ENCODE measurements at places on chromosomes 5 and 9.

DNA sequence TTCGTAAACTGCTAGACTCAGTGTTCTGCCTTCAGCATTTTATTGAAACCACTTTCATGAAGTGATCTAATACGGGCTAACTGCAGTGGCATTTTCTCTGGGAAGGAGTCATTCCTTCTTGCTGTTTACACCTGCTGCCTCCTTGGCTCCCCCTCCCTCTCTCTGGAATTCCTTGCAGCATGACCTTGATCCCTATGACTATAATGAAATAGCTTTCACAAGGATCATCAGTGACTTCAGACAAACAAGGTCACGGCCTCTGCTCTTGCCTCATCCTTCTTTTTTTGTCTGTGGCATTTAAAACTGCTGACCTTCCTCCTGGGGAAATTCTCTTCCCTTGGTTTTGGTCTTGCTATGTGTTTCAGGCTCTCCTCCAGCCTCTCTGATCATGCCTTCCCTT lies 90.2 kb downstream of the ZNF462 start:
- no peak for DNase-seq

GRCh38 chr5:20248118-20248517 lies 260.1 kb upstream of the CDH18 start:
- DNase-seq: no peak

GRCh38 chr9:137245450-137246421 lies 4.6 kb downstream of the TUBB4B start:
- no peak for DNase-seq

DNA sequence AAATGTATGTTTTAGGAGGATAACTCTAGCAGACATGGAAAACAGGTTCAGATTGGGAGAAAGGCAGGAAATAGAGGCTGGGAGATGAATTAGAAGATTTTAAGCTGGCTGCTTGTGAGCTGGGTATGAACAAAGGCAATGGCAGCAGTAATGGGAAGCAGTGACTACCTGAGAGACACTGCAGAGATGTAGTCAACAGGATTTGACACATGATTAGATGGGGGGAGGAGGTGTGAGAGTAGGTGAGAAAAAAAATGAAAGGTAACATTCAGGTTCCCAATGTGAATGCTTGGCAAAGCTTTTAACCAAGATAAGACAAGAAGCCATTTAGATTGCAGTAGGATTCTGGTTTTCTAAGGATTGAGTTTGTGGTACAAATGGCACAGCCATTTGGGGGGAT lies 22.8 kb upstream of the IFNE start:
- no peak for DNase-seq

- DNase-seq: peak; percentile 22
These were observed 4.0 kb downstream of the PTGES2 start for GRCh38 chr9:128123451-128124080.

- no peak for DNase-seq
These were observed 490.9 kb upstream of the RGMB start for GRCh38 chr5:98282521-98282920.

GRCh38 chr5:150763023-150763769 lies 4.4 kb upstream of the DCTN4 start:
- DNase-seq: peak; percentile 23

DNA sequence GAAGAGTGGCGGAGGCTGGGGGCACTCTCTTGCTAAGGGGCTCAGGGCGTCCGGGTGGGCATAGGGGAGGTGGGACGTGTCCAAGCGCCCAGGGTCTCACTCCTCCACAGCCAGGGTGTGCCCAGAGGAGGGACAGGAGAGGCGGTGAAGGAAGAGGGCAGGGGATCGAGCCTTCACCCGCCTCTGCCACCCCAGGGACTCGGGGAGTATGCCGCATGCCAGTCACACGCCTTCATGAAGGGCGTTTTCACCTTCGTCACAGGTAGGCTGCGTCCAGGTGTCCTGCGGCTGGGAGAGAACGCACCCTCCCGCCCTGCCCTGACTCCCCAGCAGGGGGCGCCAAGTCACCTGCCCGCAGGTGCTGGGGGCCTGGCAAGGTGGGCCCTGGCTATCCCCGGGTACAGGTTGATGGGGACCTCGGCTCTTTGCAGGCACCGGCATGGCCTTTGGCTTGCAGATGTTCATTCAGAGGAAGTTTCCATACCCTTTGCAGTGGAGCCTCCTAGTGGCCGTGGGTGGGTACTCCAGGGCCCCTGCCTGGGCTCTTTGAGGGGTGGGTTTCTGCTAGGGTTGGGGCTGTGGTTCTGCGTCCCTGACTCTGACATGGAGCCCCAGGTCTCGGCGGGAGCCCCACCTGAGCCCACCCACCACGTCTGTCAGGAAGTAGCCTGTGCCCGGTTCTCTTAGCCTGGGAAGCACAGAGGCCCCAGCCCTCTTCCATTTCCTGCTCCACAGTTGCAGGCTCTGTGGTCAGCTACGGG lies 552 bp downstream of the TMEM141 start:
- peak; percentile 85 for DNase-seq

- no peak for DNase-seq
These were observed 87.2 kb downstream of the ARHGAP26 start for GRCh38 chr5:142857405-142857804.

GRCh38 chr5:109878887-109879286 lies 189.2 kb downstream of the MAN2A1 start:
- DNase-seq: no peak

DNA sequence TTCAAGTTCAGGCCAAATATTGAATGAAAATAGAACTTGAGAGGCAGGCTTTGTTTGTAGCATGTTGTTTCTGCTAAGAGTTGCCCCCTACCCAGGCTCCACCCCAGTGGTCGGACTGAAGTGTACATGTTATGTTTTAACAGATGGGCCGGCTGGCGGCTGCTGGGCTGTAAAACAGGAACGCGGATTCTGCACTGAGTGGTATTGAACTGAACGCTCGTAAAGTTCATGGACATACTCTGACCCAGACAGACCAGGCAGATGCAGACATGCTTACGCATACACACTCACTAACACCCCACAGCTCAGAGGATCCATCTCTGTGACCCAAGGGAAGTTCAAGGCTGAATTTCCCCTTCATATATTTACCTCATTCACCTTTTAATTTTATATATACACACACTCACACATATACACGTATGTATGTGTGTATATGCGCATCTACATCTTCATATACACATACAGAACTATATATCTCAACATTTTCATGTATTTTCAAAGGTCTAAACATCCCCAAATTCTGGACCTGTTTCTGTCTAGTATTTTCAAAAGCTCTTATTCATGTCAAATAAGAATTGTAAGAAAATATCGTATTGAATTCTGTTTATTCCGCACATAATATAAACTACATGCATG lies 1.4 kb downstream of the MARCHF3 start:
- peak; percentile 69 for DNase-seq

GRCh38 chr5:68648944-68649857 lies 433.6 kb downstream of the PIK3R1 start:
- no peak for DNase-seq
